Mesangial cell (primary cell): ENCODE measurements at places on chromosomes 13 and 19. TPM values are rescaled to one million over a fixed set of nuclear protein-coding genes. Genes with fewer than 3 reads are reported as not detected.

The TRAPPC5 gene
- 114 and 143 TPM in 2 replicates for total RNA-seq

The LRRC8E gene
- 12.9 and 24.2 TPM in 2 replicates for total RNA-seq

The DEDD2 gene
- total RNA-seq = 28.5 and 38.4 TPM in 2 replicates

The DMAC2 gene
- total RNA-seq = 45.6 and 57.0 TPM in 2 replicates

The GPC6 gene
- 28.0 and 85.8 TPM in 2 replicates for total RNA-seq

The NTN5 gene
- total RNA-seq = 0.51 TPM in 1 of 2 replicates, not detected in the other

The PSPN gene
- 0.65 and 2.9 TPM in 2 replicates for total RNA-seq

The DACH1 gene
- total RNA-seq = 1.5 TPM in 1 of 2 replicates, not detected in the other

The RNF17 gene
- total RNA-seq = 0.13 and 0.49 TPM in 2 replicates

The NKPD1 gene
- under 0.01 and 0.25 TPM in 2 replicates for total RNA-seq

The NCAN gene
- total RNA-seq = not detected in 2 replicates

The S1PR5 gene
- 0.65 and 0.76 TPM in 2 replicates for total RNA-seq

The PSG2 gene
- not detected in 2 replicates for total RNA-seq

The LIM2 gene
- total RNA-seq = not detected in 2 replicates
